Activated naive CD4-positive, alpha-beta T cell treated with anti-CD3 and anti-CD28 coated beads for 36 hours (primary cell): ENCODE measurements at places on chromosomes 1 and 21. TPM values are rescaled to one million over a fixed set of nuclear protein-coding genes. Genes with fewer than 3 reads are reported as not detected.

DNA sequence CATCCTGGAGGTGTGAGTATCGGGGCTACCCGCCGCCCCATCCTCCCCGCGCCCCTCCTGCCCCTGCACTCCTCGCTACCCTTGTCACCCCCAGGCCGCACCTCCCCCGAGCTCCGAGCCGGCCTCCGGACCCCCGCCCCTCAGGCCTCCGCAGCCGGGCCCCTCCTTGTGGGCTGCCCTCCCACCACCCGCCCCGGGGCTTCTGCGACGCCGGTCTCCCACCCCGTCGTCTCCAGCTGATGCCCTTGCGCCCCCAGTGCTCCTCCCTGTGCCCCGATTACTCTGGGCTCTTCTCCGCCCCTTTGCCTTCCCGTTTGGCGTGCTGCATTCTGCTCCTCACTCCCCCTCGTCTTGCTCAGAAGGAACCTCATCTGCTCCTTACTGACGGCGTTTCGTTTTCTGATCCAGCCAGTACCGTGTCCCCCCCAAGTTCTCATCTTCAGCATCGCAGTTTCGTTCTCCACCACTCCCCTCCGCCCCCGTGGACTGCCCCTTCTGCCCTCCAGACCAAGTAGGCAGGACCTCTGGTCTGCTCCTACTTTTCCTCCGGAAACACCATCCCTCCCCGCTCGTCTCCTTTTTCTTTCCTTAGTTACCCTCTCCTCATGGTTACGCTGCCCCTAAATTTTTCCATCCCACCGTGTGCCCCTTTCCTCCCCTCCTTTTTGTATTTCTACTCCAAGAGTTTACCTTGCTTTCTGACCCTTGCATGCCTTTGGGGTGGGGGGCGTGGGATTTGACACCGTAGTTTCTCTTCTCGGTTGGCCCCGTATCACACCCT lies 841 bp downstream of the SNX27 start:
- H3K4me1 ChIP-seq = peaks cover 51% of the 10 kb centered on the region
- peaks cover 3% of the 10 kb centered on the region for H3K27me3 ChIP-seq
- peak overlapping the region; percentile 93 for H3K4me3 ChIP-seq
- peak; percentile 53 for DNase-seq
- peak overlapping the region; percentile 72 for H3K27ac ChIP-seq

GRCh38 chr21:29829564-29830275 lies 110.1 kb downstream of the GRIK1 start:
- H3K4me1 ChIP-seq = no peaks in the 10 kb centered on the region
- peaks cover 4% of the 10 kb centered on the region for H3K27me3 ChIP-seq
- DNase-seq = no peak
- no peak overlapping the region for H3K27ac ChIP-seq

- no peaks in the 10 kb centered on the region for H3K36me3 ChIP-seq
- peaks cover 5% of the 10 kb centered on the region for H3K4me1 ChIP-seq
- H3K4me3 ChIP-seq = no peak overlapping the region
- DNase-seq = peak; percentile 59
- no peak overlapping the region for H3K27ac ChIP-seq
These were observed 43.7 kb upstream of the NFASC start for GRCh38 chr1:204826970-204827369.

DNA sequence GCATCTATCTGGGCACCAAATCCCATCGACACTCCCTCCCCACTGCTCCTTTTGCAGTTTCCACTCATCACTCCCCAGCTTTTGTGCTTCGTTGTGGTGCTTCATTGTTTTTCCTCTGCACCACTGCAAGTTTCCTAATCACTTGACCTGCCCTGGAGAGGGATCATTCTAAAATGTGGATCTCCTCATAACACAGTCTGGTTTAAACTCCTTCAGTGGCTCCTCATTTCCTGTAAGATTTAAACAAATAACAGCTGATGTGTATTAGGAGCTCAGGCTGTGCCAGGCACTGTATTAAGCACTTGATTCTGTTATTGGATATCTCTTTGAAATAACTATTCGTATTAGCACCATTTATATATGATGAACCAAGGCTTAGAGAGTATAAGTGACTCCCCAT lies 51.3 kb downstream of the MAP10 start:
- no peaks in the 10 kb centered on the region for H3K27me3 ChIP-seq
- no peaks in the 10 kb centered on the region for H3K36me3 ChIP-seq

DNA sequence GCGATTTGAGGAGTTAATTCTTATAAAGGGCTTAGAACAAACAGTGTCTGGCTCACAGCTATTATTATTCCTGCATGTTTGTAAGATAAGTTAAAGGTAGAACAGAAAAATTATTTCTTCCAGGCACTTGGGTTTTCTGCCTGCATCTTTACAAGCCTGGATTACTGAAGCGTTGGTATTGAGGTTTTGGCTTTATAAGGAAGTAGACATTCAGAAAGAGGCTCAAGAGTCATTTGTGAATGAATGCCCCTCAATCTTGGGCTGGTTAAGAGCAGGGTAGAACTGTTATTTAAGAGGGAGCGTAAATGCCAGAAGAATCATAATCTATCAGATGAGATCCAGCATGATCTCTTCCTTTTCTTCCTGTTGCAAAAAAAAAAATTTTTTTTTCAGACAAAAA lies 77.3 kb upstream of the ARID1A start:
- H3K4me1 ChIP-seq = peaks cover 27% of the 10 kb centered on the region
- no peaks in the 10 kb centered on the region for H3K27me3 ChIP-seq
- no peaks in the 10 kb centered on the region for H3K36me3 ChIP-seq
- H3K4me3 ChIP-seq = no peak overlapping the region

DNA sequence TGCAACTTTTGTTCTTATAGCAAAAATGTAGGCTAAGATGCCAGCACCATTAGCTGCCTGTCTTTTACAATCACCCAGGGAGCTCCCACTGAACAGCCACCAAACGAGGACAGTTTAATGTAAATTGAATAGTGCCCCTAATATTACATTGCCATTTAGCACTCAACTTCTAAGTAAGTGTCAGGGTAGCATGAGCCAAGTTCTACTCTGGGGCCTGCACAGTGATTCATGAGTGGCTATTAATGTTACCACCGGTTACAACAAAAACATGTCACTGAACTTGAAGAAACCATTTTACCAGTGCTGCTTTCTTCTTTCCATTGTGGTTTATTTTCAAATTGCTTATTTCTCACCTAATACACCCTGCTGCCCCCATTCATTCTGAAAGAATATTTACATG lies 295.6 kb upstream of the RRP15 start:
- no peak overlapping the region for H3K4me3 ChIP-seq
- H3K27ac ChIP-seq = no peak overlapping the region
- no peaks in the 10 kb centered on the region for H3K36me3 ChIP-seq
- H3K27me3 ChIP-seq = no peaks in the 10 kb centered on the region
- no peak for DNase-seq

DNA sequence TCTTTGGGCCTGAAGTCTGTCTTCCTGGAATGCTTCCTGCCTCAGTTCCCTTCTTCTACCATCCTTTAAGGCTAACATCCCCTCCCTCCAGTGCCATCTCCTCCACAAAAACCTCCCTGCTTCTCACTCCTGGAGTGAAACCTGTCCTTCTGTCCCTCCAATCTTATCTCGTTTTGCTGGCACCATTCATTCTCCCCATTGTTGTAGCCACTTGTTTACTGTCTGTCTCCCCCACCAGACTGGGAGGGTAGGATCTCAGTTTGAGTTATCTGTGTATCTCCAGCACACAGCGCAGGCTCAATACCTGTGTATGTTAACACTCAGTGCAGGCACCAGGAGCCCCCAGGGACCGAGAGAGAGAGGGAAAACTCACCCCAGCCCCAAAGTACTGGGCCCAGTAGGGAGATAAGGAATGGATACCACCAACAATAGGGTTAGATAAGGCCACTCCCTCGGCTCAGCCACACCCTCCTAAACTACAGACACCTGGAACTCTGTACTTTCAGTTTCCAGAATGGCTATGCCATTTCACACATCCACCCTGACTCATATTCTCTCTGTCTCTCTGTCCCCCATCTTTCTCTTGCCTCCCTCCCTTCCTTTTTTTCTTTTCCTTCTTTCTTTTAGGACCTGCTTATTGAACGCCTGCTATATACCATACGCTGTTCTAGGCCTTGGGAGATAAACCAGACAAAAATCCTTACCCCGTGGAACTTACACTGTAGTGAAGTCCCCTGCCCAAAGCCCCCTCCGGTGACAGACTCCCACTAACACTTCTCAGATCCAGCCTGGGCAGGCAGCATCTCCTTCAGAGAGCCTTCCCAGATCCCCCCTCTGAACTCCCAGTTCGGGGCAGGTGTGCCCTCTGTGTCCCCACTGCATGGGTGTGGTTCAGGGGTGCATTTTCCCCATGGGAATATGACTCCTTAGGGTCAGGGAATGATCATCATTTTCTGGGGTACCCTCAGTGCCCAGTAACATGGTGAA lies 3.3 kb upstream of the SSBP3 start:
- peaks cover 1% of the 10 kb centered on the region for H3K36me3 ChIP-seq
- H3K27me3 ChIP-seq = no peaks in the 10 kb centered on the region
- DNase-seq = peak; percentile 69
- H3K4me3 ChIP-seq = no peak overlapping the region

DNA sequence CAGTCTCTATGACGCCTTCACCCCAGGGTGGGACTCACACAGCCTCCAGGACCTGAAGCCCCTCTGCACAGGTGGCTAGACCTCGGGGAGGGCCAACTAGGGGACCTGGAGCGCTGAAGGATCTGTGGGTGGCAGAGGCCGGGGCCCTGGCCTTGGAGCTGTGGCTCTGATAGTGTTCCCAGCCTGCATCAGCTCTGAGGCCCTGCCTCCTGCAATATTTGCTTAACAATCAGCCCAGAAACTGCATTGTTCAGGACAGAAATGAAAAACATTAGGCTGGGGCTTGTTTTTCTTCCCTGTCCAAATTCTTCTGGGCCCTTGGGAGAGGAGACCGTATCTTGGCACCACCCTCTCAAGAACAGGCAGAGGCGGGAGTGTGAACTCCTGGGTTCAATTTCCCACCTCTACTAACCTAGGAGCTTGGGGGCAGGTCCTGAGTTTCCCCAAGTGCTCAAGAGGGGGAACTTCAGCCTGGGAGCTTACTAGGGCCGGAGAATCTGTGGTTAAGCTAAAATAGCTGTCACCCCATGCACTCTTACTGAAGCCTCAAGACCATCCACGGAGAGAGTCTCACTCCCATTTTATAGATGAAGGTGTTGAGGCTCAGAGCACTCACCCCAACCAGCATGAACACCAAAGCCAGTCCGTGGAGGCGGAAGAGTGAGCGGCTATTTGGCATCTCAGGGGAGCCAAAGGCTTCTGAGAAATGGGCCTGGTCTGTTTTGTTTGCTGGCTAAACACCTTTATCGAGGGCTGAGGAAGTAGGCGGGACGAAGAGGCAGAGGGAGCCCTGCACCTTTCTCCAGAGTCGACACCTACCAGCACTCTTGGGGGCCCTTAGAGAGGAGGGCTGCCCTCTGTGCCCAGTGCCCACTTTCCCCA lies 18.8 kb upstream of the CASZ1 start:
- no peak for DNase-seq
- no peak overlapping the region for H3K4me3 ChIP-seq
- H3K27me3 ChIP-seq = no peaks in the 10 kb centered on the region
- H3K27ac ChIP-seq = no peak overlapping the region

GRCh38 chr1:83102630-83103071 lies 896.3 kb downstream of the TTLL7 start:
- no peak overlapping the region for H3K4me3 ChIP-seq
- no peak overlapping the region for H3K27ac ChIP-seq
- no peak for DNase-seq
- H3K36me3 ChIP-seq = no peaks in the 10 kb centered on the region
- H3K27me3 ChIP-seq = no peaks in the 10 kb centered on the region
- H3K4me1 ChIP-seq = no peaks in the 10 kb centered on the region

DNA sequence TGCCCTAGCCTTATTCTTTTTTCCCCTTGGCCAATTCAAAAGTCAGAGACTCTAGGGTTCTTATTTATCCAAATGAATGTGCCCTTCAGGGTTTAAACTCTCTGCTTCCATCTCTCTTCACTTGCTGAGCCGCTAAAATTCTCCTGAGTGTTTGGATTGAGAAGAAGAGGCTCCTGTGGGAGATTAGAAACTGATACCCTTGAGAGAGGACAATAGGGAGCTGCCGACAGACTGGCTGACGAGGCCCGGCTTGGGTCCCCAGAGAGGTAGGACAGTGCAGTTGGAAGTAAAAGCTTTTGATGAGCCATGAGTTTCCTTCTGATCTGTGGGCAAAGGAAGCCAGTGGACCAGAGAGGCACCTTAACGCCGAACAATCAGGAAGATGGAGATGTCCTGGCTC lies 41.3 kb upstream of the UBE2U start:
- H3K4me3 ChIP-seq = no peak overlapping the region
- no peak for DNase-seq
- H3K4me1 ChIP-seq = no peaks in the 10 kb centered on the region

- H3K27ac ChIP-seq = no peak overlapping the region
- H3K4me1 ChIP-seq = peaks cover 61% of the 10 kb centered on the region
- H3K27me3 ChIP-seq = peaks cover 85% of the 10 kb centered on the region
- peak overlapping the region; percentile 4 for H3K4me3 ChIP-seq
- DNase-seq = peak; percentile 30
These were observed 638 bp upstream of the OLIG2 start for GRCh38 chr21:33025106-33025488.

DNA sequence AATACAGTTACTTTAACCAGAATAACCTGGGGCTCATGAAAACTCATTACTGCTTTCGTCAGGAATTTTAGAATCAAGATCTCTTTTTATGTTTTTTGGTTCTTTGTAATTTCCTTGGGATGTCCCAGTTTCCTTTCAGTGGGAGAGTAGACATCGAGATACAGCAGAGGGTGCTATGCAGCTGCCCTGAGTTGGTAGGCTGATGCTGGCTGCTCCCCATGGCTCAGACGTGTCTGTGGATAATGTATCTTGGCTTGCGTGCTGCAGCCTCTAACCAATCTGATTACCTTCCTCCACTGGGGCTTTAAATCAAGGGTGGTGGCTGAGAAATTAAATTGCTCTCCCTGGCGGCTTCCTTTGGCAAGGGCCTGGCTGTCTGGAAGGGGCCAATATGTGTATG lies 253.7 kb downstream of the CACNA1E start:
- peaks cover 9% of the 10 kb centered on the region for H3K27me3 ChIP-seq
- no peaks in the 10 kb centered on the region for H3K36me3 ChIP-seq
- no peak overlapping the region for H3K27ac ChIP-seq
- H3K4me1 ChIP-seq = no peaks in the 10 kb centered on the region
- H3K4me3 ChIP-seq = no peak overlapping the region

- DNase-seq = no peak
- no peak overlapping the region for H3K27ac ChIP-seq
- H3K27me3 ChIP-seq = peaks cover 15% of the 10 kb centered on the region
- peaks cover 2% of the 10 kb centered on the region for H3K4me1 ChIP-seq
- H3K4me3 ChIP-seq = no peak overlapping the region
These were observed 120.2 kb downstream of the ETS2 start for GRCh38 chr21:38925923-38926322.

- H3K36me3 ChIP-seq = no peaks in the 10 kb centered on the region
These were observed 91.9 kb upstream of the KCNK2 start for GRCh38 chr1:214990619-214991018.

GRCh38 chr1:54640361-54640760 lies 1.2 kb upstream of the MROH7 start:
- H3K27me3 ChIP-seq = no peaks in the 10 kb centered on the region
- H3K4me1 ChIP-seq = no peaks in the 10 kb centered on the region
- peaks cover 3% of the 10 kb centered on the region for H3K36me3 ChIP-seq
- no peak overlapping the region for H3K4me3 ChIP-seq
- no peak for DNase-seq

GRCh38 chr1:6208723-6209660 lies 3.1 kb downstream of the RNF207 start:
- no peak overlapping the region for H3K27ac ChIP-seq
- H3K27me3 ChIP-seq = peaks cover 32% of the 10 kb centered on the region
- DNase-seq = peak; percentile 13
- no peaks in the 10 kb centered on the region for H3K36me3 ChIP-seq

ASCL5 gene
- total RNA-seq = not detected

CD247 gene
- total RNA-seq = 73.5 TPM

OVAAL gene
- total RNA-seq = not detected

COL8A2 gene
- total RNA-seq = 0.07 TPM

FCGR3B gene
- total RNA-seq = not detected

MPL gene
- not detected for total RNA-seq

CBS gene
- 113 TPM for total RNA-seq

UTP25 gene
- total RNA-seq = 4.6 TPM
